ENCODE measurements at places on chromosomes 12 and 14.

DNA sequence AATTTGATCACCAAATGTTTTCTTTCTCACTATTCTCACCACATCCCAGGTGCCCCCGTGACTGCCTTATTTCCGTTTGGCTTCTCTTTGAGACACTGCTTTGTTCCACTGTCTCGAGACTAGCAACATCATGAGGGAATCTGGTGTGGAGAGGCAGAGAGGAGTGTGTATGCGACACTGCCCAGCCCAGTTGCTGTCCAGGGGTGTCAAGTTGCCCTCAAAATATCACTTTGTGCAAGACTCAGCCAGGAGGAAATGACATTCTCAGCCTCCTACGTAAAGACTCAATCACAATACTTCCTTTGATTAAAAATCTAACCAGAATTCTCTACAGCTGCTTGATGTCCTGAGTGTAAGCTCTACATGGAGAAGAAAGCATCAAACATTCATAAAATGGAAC lies 48.2 kb upstream of the EEA1 start:
- no peak for DNase-seq

- no peak for DNase-seq
Measured at GRCh38 chr12:31618228-31619025, 27.5 kb upstream of the DENND5B start.

- DNase-seq: peak; percentile 58
Measured at GRCh38 chr14:38404616-38405015, 148.7 kb upstream of the CLEC14A start.

GRCh38 chr12:130978785-130979184 lies 25.1 kb downstream of the ADGRD1 start:
- no peak for DNase-seq

GRCh38 chr14:68458840-68459469 lies 333.9 kb downstream of the ZFP36L1 start:
- peak; percentile 92 for DNase-seq

GRCh38 chr12:44369998-44370397 lies 506.1 kb downstream of the NELL2 start:
- no peak for DNase-seq

- DNase-seq: peak; percentile 45
Measured at GRCh38 chr12:101839324-101840283, 8.8 kb upstream of the GNPTAB start.

DNA sequence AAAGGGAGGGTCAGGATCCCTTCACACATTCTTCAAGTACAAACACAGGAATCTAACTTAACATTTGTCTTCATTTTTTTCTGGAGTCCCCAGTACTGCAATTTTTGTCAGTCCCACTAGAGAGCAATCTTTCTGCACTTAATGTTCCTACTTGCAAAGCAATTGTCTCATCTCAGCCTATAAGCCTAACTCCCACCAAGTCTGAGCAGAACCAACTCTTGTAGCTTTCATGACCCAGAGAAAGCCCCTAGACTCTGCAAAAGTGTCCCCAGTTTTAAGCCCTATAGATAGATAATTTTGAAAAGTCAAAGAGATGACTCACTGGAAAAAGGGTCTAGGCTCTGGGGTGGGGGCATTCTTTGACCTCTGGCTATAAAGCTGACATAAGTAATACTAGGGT lies 1.8 kb upstream of the ZBTB39 start:
- peak; percentile 73 for DNase-seq

DNA sequence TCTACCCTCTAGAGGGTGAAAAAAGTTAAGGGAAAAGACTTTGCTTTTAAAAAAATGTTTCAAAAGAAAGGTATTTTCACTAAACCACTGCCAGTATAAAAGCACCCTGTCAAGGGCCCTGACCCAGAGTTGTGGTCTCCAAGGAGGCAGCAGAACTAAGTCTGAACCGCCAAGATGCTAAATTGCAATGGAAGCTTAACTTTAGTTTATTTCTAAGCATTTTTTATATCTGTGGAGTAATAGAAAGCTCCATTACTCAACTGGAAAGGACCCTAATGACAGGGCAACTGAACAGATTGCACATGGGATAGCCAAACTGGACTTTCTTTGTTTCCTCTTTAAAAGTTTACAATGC lies 379.8 kb downstream of the NAV3 start:
- DNase-seq: no peak

GRCh38 chr12:10779103-10779502 lies 23.3 kb downstream of the TAS2R7 start:
- no peak for DNase-seq

DNA sequence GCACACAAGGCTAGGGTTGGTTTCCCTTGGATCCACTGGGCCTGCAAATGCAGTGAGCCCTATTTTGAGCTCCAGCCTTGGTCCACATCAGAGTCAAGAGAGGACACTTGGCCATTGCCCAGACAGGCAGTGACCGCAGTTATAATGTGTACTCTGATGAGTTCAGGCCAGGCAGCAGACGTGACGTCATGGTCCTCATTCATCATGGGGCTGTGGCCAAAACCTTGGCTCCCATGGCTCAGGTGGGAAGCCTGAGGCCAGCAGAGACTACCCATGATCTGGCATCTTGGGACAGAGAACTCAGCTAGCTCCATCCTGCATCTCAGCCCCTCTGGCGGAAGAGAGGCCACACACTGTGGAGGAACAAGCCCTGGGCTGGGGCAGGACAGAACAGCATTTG lies 16.4 kb downstream of the TMEM63C start:
- DNase-seq: no peak

DNA sequence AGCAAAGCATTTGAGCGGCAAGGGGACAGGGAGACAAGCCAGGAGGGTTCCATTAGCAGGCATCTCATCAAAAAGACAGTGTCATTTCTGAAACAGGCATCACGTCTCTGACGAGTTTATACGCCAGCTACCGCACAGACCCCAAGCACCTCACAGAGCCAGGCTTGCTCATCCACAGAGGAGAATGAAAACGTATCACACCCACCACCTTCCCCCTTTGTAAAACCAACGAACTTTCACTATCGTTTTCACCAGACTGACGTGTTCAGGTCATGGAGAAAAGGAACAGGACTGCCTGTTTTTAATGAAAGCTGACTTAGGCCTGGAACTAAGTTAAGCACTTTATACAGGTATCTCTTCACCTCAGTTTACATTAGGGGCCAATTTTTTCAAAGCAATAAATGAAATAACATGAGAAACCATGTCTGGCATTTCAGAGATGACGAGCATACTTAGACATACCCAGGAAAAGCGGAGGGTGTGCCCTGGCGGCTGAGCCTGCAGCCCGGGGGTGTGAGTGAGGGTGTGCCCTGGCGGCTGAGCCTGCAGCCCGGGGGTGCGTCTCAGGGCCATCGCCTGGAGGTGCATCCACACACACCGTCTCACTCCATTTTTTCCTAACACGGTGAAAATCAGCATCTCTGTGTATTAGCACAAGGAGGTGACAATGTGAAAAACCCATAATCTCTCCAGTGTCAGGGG lies 41.9 kb downstream of the STX2 start:
- DNase-seq: no peak

DNA sequence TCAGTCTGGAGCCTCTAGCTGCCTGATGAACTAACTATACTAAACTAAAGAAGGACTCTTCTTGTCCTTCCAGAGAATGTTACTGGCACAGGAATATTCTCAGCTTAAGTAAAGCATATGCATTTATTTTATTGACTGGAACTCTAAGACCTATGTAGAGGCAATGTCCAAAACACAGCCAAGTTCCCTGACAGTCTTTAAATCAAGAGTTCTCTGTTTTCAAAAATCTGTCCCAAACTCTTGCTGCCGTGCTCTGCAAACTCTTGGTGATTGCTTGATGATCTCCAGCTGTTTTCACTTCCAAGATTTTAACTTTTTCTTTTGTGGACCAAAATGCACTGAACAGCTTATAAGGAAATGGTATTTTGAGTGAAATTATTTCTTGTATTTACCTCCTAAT lies 67.5 kb upstream of the DAAM1 start:
- DNase-seq: no peak

DNA sequence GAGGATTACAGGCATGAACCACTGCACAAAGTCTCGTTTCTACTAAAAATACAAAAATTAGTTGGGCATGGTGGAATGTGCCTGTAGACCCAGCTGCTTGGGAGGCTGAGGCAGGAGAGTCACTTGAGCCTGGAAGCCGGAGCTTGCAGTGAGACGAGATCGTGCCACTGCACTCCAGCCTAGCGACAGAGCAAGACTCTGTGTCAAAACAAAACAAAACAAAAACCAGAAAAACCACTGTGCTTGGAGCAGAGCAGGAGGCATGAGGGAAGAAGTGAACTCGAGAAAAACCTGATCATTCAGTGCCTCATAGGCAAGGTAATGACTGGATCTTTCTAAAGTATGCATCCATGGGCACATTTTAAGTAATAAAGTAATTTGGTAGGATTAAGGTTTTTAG lies 487.8 kb downstream of the KCNH5 start:
- no peak for DNase-seq

DNA sequence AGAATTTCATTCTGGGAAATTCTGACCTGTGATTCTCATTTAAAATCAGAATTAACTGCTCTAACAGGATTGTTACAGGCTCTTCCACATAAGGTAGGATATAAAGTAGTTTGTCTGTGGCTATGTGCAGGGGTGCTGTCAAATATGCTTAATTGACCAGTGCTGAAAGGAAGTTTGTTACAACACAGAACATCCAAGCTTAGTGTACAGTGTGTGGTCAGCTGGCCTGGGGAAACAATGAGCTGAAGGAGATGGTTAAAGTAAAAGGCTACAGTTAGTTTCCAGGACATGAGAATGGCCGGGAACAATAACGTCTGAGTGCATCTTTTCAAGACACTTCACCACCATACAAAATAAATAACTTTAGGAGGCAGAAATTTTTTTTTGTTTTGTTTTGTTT lies 68.0 kb downstream of the PKP2 start:
- DNase-seq: peak; percentile 45

GRCh38 chr12:21476949-21477348 lies 24.5 kb downstream of the RECQL start:
- DNase-seq: peak; percentile 79

GRCh38 chr12:108792361-108793292 lies 61.3 kb upstream of the CORO1C start:
- DNase-seq: no peak

GRCh38 chr12:125203145-125203765 lies 138.0 kb downstream of the AACS start:
- DNase-seq: no peak

GRCh38 chr12:78651755-78652154 lies 212.8 kb upstream of the SYT1 start:
- no peak for DNase-seq

DNA sequence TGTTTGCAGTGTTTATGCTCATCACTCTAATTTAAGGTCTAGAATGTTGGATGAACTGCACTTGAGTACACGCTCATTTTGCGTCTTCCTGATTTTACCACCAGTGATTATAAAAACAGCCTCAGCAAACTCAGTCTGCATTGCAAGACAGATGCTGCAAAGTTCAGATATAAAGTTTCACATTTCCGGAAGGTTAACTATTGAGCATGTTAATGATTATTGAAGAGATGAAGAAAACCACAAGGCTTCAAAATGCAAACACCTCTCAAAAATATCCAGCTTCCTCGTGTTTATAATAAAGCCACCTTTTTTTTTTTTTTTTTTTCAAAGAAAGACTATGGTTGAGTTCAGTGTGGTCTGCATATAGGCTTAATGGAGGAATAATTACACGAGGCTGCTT lies 92.1 kb upstream of the BMP4 start:
- DNase-seq: no peak

GRCh38 chr12:53223389-53224060 lies 8.5 kb downstream of the RARG start:
- DNase-seq: no peak

GRCh38 chr14:71143381-71144290 lies 236.4 kb downstream of the PCNX1 start:
- peak; percentile 71 for DNase-seq

- no peak for DNase-seq
Measured at GRCh38 chr14:54985156-54985555, 41.7 kb downstream of the WDHD1 start.

GRCh38 chr14:104421892-104422828 lies 157.4 kb upstream of the C14orf180 start:
- DNase-seq: no peak

- DNase-seq: no peak
Measured at GRCh38 chr14:22803687-22803974, 11.6 kb downstream of the SLC7A7 start.

DNA sequence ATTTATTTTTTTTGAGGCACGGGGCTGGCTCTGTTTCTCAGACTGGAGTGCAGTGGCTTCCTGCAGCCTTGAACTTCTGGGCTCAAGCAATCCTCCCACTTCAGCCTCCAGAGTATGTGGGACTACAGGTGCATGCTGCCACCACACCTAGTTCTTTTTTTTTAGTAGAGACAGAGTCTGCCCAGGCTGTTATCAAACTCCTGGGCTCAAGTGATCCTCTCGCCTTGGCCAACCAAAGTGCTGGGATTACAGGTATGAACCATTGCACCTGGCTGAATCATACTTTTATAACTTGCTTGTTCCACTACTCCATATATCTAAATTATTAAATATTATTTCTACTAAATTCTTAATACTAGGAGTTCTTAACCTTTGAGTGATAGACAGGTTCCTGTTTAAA lies 111.6 kb downstream of the BTG1 start:
- no peak for DNase-seq

DNA sequence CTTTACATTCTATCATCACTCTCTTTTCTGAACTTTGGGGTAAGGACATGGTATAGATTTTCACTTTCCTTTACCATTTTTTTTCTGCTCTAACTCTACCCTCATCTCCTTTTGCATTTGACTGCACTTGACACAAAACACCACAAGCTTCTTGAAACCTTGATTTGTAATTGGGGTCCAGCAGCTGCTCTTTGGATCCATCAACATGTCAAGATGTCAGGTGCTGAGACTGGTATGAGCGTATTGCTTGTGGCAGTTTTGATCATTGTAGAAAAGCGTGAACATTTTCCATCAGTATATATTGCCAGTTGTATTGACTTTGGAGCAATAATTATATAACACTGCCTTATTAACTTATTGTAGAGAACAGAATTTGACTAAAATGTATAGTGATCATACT lies 838.6 kb downstream of the TRHDE start:
- DNase-seq: no peak

GRCh38 chr12:4107911-4108697 lies 165.5 kb upstream of the CCND2 start:
- no peak for DNase-seq
